Activated T-cell treated with anti-CD3 and anti-CD28 coated beads, Interleukin-2, amount 50 U/mL, for 72 hours (primary cell): ENCODE measurements at places on chromosomes 6 and 20.

- peak; percentile 30 for DNase-seq
These were observed 74.0 kb upstream of the MYL9 start for GRCh38 chr20:36467076-36467999.

- no peak for DNase-seq
These were observed 307 bp downstream of the RANBP9 start for GRCh38 chr6:13711324-13711732.

- DNase-seq = no peak
These were observed 59.2 kb upstream of the TINAG start for GRCh38 chr6:54248994-54249393.

GRCh38 chr6:47455533-47456209 lies 21.9 kb upstream of the CD2AP start:
- DNase-seq = no peak

- DNase-seq = no peak
These were observed 975.8 kb upstream of the DEFB115 start for GRCh38 chr20:30281584-30282197.

- no peak for DNase-seq
These were observed 895.9 kb downstream of the EYS start for GRCh38 chr6:64811119-64811518.

DNA sequence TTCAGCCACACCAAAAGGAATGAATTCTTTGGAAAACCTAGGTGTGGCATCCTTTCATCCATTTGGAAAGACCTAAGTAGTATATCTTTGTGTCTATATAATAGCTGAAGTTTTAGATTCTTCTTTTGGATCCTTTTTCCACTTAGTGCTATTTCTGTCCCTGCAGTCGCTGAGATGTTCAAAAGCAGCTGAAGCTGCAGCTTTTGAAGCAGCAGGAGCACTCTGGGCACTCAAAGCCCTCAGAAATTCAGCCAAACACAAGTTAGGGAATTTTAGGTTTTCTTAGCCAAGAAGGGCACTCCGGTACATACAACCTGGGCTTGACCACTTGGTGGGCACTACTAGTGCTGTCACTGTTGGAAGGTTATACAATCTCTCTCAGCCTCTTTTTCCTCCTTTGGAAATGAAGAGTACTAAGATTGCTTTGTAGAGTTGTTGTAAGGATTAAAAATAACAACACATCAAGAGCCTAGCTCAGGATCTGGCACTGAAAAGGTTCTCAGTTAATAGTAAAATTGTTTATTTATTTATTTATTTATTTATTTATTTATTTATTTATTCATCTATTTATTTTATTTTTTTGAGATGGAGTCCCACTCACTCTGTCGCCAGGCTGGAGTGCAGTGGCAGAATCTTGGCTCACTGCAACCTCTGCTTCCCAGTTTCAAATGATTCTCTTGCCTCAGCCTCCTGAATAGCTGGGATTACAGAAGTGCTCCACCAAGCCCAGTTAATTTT lies 71.9 kb upstream of the SLC22A16 start:
- no peak for DNase-seq

DNA sequence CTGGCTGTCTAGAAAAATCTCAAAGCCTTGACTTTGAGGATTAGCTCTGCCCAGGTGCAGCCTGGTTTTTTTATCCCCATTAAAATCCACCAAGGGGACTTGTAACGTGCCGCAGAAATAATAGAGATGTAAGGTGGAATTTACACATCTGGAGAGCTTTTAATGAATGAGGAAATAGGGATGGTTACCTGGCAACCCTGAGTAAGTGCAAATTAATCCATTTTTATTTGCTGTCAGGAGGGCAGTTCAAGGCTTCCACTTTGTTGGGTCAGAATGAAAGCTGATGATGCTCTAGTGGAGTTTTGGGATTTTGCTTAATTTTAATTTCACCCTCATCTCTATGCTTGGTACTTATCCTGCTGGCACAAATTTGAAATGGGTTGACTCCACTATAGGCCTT lies 163.4 kb upstream of the CEP162 start:
- no peak for DNase-seq

- no peak for DNase-seq
These were observed 57.3 kb upstream of the MLIP start for GRCh38 chr6:54053881-54054391.

GRCh38 chr6:104940893-104941728 lies 15.8 kb upstream of the LIN28B start:
- peak; percentile 57 for DNase-seq

DNA sequence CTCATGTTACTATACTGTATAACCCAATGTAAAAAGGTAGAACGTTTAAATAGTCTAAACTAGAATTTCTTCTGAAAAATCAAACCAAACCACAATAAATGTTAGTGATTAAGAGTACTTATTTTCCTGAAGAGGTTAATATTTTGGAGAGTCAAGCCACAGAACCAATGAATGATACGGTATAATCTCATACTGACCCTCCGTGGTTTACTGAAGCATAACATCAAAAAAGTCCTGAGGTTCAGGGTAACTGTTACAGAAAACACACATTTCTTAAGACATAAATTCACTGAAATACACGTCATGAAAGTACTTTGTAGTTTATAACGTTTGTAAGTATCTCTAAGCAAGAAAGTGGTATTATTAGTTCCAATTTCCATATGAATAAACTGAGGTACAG lies 28.9 kb downstream of the ESF1 start:
- DNase-seq = no peak
